ENCODE measurements at places on chromosomes 3 and 15.

DNA sequence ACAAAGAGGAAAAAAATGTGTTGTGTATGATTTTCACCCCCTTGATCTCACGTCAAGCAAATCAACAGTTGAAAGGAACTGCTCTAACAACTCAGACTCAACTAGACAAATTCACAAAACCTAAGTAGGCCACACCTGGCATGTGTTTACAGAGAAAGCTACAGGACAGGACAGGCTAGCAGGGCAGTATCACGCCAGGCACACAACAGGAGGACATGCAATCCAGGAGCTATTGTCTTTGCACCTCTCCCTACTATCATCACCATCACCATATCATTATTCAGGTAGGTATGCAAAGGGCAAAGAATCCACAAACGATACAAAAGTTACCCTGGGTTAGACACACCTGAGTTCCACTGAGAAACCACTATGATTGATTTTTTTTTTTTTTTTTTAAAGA is 86.4 kb downstream of the TBL1XR1 start:
- DNase-seq: no peak

DNA sequence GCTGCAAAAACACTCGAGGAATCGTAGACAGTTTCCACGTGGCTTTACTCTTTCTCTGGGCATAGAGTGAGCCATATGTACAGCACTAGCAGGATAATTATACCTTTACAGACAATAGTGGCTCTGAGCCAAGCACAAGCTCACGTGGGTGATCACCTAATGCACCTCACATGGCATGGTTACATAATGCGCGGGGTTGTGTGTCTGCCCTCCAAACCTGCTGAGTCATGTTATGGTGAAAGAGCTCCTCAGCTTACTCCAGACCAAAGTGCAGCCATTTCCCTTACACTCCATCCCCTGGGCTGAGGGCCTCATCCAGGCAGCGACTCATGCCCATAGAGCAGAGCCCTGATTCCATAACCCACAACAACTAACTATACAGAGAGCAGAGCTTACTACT is 1458.4 kb upstream of the CADM2 start:
- DNase-seq: no peak

GRCh38 chr3:187941135-187941847 is 196.0 kb upstream of the BCL6 start:
- no peak for DNase-seq

DNA sequence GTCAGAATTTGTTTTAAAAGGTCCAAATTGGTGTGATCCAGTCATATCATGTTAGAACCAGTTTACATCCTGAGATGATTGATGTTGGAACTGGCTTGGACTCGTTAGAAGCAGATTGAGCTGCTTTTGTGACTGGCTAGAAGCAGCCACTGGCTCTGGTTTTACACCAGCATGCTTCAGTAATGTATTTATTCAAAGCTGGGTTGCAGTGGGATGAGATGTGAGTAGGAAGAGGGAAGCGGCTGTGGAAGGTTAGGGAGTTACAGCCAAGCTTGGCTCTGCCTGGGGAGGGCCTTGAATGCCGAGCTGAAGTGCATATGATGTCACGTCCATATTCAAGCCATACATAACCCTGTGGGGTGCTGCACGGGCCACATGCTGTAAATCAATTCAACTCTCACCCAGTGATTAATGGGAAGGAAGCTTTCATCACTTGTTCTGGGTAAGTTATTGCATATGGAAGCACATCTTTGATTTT is 104.0 kb upstream of the SMAD3 start:
- no peak for DNase-seq

GRCh38 chr15:33067456-33067855 is 127.1 kb downstream of the FMN1 start:
- DNase-seq: no peak

GRCh38 chr3:115239717-115240116 is 92.6 kb upstream of the ZBTB20 start:
- DNase-seq: no peak
